NCI-H1092 treated with DMSO at 0.1 percent for 48 hours (cell line): ENCODE measurements at places on chromosomes 3 and 15.
A peak's percentile ranks its signal among the peaks of the same experiment; 100 is the strongest.

DNA sequence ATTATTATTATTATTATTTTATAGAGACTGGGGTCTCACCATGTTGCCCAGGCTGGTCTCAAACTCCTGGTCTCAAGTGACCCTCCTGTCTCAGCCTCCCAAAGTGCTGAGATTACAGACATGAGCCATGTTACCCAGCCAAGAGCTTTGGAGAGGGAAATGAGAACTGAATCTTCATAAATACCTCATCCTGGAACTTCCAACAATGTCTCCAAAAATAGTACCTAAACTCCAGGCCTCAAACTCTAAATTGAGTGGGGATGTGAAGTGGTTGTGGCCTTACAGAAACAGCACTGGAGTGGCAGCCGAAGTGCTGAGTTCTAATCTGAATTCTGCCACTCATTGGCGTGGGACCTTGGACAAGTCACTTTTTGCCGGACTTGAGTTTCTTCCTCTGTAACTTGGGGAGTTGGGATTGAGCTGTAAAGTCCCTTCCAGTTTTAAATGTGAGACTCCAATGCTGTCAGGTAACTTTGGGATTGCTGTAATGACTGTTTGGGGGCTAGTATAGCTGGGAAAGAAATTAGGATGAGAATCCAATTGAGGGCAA, 10.0 kb upstream of the SRP14 start:
- no peak for DNase-seq

DNA sequence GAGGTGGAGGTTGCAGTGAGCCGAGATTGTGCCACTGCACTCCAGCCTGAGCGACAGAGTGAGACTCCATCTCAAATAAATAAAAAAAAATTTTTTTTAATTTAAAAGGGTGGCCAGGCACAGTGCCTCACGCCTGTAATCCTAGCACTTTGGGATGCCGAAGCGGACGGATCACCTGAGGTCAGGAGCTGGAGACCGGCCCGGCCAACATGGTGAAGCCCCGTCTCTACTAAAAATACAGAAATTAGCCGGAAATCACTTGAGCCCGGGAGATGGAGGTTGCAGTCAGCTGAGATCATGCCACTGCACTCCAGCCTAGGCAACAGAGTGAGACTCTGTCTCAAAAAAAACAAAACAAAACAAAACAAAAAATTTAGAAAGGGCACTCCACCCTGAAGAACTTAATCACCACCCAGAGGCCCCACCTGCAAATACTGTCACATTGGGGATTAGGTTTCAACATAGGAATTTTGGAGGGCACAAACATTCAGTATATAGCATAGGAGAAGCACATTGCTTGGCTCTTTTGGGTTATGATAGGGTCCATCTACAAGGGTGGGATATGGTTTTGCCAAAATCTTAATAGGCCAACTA, 7.1 kb upstream of the YEATS2 start:
- no peak for DNase-seq

GRCh38 chr3:32448686-32449474, 53.8 kb downstream of the CMTM6 start:
- DNase-seq, result no peak

DNA sequence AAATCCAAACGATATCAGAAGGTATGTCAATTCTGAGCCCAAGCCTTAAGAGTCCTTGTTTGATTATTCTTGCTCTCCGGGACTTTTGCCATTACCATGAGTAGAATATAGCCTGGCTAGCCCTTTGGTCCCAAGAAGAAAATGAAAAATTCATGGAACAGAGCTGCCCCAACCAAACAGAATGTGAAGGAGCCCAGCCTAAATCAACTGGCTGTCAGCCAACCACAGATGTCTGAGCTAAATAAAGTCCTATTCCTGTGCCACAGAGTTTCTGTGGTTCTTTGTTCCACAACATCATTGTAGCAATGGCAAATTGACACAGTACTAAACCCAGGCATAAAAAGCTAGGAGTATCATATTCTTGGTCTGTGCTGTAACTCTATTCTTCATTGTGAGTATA, 185.2 kb downstream of the CPNE4 start:
- no peak for DNase-seq

DNA sequence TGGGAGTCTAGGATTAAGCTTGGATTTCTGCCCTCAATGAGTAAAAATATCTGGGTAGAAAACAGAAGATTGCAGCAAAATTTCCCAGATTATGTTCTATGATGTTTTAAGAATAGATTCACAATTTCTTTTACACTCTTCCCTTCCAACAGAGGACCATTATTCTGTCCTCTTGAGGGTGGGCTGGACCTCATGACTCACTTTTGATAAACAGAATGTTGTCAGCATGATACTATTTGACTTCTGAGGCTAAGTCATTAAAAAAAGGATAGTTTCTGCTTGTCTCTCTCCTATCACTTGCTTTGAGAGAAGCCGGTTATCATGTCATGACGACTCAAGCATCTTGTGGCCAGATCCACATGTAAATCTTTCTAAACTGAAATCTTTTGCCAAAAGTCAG, 396.2 kb upstream of the CDIN1 start:
- DNase-seq, result no peak

GRCh38 chr15:37004373-37004869, 95.9 kb downstream of the MEIS2 start:
- DNase-seq, result no peak

DNA sequence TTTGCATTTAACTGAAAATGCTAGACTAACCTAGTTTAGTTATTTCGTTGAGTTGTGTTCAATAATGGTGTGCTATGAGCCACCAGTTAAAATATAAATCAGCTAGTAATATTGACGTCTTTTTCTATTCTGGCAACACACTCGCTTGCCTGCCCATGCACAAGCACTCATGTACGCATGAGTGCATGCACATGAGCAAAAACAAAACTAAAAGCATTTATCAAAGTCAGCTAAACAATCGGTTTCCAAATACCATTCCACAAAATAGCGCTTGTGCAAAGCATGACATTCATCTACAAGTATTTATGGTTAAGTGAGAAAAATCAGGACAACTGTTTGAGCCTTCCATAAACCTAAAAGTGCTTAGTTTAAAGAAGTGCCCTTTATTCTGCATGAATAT, 13.1 kb upstream of the SAMMSON start:
- DNase-seq, result no peak

DNA sequence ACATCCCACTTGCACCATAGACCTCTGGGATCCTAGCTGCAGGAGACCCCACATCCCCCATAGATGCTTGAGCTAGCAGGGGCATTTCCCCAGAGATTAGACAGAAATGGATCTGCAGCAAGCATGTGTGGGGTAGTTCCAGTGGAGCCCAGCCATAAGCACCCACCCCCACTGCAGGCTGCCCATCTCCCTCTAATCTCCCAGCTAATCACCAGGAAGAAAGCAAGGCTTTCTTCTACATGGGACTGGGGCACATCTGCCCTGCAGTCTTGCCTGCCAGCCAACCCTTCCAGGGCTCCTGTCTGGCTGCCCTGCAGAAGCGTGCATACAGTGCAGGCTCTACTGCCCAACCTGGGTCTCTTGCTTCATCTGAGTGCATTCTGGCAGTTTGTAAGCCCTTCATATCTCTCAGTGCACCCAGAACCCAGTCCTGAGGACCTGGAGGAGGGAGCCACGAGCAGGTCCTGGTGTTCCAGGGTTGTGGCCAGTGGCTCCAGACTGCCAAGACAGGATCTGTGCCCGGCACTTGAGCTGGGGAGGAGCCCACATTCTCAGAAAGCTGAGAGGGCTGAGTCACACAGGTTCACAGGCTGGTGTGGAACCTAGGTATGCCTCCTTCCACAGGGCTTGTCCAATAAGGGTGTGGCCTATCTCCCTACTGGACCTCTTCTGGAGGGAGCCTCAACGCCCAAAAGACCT, 49.9 kb upstream of the IGSF11 start:
- no peak for DNase-seq

DNA sequence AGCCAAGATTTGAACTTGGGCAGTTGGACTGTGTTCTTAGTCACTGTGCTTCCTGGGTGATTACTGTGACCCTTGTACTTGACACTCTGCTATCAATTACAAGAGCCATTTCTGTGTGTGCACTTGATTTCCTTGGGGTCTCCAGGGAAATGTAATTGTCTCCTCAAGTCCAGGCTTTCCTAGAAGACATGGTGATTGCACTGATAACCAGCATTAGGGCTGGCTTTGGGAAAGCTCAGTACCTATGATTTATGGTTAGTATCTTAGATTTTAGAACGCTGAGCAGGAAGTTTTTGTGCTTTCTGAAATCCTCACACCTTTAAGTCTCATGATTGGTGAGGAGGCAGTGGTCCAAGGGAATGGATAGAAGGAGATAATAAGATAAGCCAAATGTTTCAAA, 1.6 kb upstream of the CLDN11 start:
- no peak for DNase-seq

DNA sequence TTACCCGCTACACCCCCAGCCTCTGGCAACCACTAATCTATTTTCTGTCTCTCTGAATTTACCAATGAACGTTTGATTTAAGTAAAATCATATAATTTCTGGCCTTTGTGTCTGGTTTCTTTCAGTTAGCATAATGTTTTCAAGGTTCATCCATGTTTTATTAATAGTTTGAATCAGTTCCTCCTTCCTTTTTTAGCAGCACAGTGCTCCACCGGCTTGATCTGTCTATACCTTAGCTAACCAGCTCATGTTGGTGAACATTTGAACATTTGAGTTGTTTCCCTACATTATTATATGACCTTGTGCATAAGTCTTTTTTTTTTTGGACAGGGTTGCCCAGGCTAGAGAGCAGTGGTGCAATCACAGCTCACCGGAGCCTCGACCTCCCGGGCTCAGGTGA, 33.3 kb downstream of the PDE8A start:
- no peak for DNase-seq

DNA sequence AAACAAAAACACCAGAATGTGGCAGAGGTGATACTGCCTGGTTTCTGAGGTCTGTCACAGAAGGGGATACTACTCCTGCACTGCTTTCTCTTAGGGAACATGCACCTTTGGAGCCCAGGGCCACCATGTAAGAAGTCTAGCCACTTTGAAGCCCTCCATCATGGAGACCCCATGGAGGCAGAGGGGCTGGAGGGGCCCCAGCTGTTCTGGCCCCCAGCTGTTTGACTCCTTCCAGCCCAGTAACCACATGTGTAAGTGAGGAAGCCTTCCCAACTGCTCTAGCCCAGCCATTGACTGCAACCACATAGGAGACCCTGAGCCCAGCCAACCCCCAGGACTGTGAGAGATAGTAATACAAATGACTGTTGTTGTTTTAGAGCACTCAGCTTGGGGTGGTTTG, 9.0 kb upstream of the IGDCC4 start:
- no peak for DNase-seq

- DNase-seq, result no peak
Observed at GRCh38 chr15:40852529-40852928, 8.7 kb downstream of the SPINT1 start.

DNA sequence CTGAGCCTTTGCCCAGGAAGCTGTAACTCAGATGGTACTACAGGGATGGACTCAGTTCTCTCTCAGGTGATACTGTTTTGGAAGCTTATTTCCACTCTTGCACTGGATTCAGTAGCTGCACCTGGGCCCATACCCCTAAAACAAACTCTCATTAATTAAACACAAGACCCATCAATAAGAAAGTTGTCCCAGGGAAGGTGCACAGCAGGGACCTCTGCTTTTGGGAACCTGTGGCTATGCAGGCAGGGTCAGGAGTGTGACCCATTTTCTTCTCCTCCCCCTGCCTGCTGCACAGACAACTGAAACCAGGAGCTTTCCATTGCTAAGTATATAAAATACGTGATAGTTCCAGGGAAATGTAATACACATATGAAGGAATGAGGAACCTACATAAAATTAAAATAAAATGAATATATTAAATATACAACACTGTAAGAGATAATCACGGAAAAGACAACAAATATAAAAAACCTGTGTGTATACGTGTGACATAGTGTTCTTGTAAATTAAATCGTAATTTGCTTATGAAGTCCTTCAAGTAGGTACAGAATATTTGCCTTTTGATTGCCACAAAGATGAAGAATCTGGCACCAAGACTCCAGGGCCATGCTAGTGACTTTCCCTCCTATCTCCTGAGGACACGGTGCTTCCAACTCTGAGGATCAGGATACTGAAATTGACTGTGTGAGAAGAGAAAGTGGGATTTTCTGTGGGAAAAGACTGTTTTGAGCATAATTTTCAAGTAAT, 101.6 kb upstream of the GOLGA6L6 start:
- no peak for DNase-seq

GRCh38 chr3:54122324-54123002, at the start of gene CACNA2D3:
Gene CACNA2D3, plus strand, starts transcription at chr3:54122552.
- DNase-seq, result peak; percentile 35

- DNase-seq, result no peak
Observed at GRCh38 chr3:38782148-38782547, 33.9 kb downstream of the SCN10A start.

DNA sequence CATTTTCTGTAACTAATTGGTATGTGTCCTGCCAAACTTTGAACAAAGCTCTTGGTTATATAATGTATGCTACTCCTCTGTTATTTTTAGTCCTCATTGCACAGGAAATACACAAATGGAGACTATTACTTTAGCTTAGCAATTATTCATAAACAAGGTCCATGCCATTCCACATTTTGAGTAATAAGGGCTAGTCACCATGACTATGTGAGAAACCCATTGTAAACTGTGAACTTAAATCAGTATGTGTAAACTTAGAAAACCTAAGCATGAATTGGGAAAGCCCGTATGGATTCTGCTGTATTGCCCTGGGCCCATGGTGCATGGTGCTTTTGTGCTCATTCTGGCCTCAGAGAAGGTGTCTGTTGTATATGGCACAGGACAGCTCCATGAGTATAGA, 100.3 kb downstream of the HCN4 start:
- DNase-seq, result no peak

DNA sequence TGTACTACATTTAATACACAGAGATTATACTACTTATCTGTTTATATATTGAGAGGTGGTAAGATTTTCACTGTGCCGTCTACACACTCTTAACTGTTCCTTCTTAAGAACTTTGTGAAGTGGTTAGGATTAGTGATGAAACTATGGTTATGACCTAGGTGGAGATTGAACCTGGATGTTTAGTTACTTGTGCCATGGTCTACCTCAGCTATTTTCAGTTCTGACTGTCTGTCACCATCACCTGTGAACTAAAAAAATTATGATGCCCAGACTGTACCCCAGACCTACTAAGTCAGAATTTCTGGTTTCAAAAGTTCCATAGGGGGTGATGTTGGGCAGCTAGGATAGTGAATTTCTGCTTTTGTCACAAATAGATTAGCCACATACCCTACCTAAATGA, 6.4 kb downstream of the RASA2 start:
- no peak for DNase-seq

DNA sequence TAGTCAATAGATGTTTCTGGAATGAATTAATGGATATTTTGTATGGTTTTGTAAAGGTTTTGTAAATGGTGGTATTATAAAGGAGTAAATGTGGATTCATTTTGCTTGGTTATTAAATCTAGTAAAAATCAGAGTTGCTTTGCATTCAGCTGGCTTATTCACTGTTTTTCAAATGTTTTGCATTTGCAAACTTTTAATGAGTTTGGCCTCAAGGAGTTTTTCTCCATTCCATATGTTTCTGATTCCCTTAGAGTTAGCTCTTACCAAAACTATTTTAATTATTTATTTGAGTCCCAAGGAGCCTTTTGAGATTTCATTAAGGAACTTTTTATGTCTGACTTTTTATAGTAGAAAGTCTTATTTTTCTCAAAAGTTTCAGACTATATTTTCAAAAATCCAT, 992.2 kb downstream of the DIPK2A start:
- DNase-seq, result no peak

- peak; percentile 3 for DNase-seq
Observed at GRCh38 chr3:59818033-59818918, 768.5 kb upstream of the CFAP20DC start.

GRCh38 chr3:13687517-13687943, 138.6 kb downstream of the FBLN2 start:
- DNase-seq, result no peak
